Hypothalamus (tissue), 51 donors: ENCODE measurements at places on chromosomes 16 and 17.

DNA sequence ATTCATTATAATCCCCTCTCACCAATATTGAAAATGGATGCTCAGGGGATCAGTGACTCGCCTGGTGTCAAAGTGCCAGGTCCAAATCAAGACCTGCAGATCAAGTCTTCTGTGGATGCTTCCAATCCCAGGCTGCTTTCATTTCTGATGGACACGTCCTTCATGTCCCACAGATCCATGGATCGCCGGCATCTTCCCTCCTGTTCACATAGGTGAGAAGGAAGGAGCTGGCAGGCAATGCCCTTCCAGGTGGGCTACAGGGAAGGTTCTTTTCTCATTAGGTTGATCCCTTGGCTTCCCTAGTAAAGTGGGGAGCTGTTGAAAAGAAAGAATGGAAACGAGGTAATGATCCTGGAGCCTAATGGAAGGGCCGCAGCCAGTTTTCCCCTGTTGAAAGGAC is 159.7 kb upstream of the RPH3AL start:
- DNase-seq, result no peak

DNA sequence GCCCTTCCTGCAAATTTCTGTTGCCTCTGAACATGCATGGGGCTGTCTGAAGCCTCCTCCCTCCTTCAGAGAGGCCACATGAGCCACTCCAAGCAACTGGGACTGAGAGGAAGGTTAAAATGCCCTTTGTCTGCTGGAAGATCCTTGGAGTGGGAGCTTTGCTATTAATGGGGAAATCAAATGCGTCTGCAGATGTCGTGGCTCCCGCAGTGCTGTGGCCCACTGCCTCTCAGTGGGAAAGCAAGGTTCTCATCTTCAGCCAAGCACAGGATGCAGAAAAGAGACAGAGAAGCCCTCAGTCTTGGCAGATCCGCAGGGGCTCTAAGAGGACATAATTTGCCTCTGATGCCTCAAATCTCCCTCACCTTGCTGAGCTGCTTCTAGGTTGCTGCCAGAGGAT is 34.8 kb downstream of the PEMT start:
- no peak for DNase-seq

GRCh38 chr16:22161999-22162655 is at the start of gene SDR42E2:
Gene SDR42E2, plus strand, starts transcription at chr16:22162506. Its CDS starts 3,077 bp downstream, at chr16:22165583.
- DNase-seq, result no peak

- DNase-seq, result no peak
Observed at GRCh38 chr16:88343271-88343791, 39.4 kb upstream of the ZNF469 start.
